ENCODE measurements at places on chromosomes 13 and 19.

DNA sequence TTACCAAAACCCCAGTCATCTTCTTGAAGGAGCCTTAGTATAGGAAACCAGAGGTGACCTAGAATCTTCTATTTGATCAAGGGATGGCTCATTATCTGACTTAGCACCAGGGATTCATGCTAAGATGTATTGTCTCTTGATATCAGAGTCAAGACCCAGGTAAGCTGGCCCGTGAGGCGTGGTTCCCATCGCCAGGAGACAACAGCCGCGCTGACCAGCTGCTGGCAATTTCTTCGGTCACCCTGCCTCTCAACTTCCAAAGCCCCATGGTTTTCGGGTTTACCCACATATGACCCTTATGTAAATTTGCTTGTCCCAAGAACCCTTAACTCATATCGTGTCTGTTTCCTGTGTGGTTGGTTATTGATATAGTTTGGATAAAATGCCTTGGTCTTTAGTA lies 77.7 kb upstream of the VSTM2B start:
- no peak for DNase-seq

DNA sequence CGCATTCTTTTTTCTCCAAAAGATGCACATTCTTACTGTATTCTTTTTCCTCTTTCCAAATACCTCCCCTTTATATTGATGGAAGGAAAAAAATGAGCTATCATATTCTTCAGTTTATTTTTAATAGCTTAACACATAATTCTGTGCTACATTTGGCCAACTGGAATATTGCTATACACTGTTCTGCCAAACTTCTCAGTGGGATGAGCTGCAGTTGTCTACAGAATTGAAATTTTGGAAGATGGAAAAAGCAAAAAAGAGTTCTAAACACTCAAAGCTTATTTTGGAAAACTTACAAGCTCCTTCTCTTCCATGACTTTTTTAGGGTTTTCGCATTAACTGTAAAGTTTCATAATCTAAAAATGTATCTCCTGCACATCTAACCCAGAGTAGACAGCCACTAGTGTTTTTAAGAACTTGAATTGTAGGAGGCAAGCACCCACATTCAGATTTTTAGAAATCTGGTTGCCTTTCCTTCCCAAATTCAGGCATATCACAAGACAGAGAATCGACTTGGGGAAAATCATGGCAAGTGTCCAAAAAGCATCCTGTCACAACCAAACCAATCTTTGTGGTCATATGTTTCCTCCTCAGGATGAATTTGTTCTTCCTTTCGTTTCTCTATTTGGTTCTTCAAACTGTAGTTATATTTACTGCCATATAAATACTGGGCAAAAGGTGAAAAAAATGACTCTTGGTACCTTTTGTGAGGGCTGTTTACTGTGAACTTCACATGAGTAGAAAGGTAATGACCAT lies 111.4 kb upstream of the FRY start:
- no peak for DNase-seq

GRCh38 chr19:50450369-50451222 lies 17.9 kb downstream of the MYBPC2 start:
- DNase-seq, result no peak

DNA sequence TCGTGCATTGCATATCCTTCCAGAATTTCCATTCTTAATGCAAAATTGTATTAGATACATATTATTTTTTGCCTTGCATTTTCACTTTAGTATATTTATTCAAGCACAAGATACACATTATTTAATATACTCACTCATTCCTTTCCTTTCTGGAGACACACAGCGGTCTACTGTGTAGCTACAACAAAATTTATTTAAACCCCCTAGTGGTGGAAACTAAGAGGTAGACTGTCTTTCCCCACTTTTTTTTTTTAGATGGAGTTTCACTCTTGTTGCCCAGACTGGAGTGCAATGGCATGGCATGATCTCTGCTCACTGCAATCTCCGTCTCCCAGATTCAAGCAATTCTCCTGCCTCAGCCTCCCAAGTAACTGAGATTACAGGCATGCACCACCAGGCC lies 2040.3 kb upstream of the PCDH20 start:
- no peak for DNase-seq

GRCh38 chr13:46184277-46184699 lies 2.3 kb upstream of the LCP1 start:
- no peak for DNase-seq

DNA sequence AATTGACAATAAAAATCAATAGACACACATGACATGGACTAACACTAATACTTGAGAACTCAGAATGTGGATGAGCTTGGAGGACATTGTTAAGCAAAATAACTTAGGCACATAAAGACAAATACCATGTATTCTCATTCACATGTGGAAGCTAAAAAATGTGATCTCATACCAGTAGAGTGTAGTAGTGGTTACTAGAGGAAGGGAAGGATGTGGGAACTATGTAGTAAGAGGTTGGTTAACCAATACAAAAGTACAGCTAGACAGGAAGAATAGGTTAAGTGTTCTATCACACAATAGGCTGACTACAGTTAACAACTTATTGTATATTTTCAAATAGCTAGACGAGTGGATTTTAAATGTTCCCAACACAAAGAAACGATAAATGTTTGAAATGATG lies 415.8 kb upstream of the KLF12 start:
- peak; percentile 4 for DNase-seq

- DNase-seq, result no peak
Observed at GRCh38 chr13:57030671-57031070, 110.0 kb upstream of the PRR20A start.

- DNase-seq, result no peak
Observed at GRCh38 chr19:17999684-18000479, 8.1 kb upstream of the ARRDC2 start.

- no peak for DNase-seq
Observed at GRCh38 chr19:45172173-45172572, 5.9 kb downstream of the TRAPPC6A start.

- peak; percentile 95 for DNase-seq
Observed at GRCh38 chr13:110108348-110109139, 198.4 kb downstream of the COL4A1 start.

DNA sequence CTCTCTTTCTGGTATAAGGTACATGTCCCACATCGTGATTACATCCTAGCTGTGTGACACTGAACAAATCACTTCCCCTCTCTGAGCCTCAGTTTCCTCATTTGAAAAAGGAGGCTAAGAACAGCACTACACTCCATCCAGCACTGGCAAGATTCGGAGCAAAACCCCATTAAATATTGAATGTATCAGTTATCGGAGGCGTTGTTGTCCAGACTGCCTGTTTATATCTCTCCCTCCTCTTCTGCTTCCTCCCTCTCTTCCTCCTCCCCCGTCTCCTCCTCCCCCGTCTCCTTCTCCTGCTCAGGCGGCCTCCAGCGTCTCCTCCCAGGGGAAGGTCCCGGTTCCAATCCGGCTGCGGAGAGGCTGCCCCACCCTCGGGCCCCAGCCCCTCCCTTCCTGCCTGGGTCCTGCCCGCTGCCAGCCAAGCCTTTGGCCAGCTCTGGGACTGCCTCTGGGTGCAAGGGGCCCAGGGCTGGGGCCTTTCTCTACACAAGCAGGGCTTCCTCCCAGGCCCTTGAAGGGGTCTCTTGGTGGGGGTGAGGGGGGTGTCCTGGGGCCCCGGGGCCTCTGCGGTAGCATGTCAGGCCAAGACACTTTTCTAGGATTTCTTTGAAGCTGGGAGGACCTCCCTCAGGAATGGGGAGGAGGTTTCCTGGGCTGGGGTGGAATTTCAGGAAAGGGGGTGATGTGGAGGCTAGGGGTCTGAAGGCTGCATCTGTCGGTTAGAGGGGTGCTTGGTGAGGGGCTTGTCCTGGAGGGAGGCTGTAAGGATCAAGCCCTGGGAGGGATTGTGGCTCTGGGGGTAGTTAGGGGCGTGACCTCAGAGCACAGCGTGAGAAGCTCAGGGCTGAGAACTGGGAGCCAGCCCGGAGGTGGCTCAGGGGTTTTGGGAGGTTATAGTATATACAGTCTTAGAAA lies 1.9 kb downstream of the RRAS start:
- DNase-seq, result peak; percentile 94

- DNase-seq, result no peak
Observed at GRCh38 chr19:47141695-47142094, 11.1 kb downstream of the SAE1 start.

DNA sequence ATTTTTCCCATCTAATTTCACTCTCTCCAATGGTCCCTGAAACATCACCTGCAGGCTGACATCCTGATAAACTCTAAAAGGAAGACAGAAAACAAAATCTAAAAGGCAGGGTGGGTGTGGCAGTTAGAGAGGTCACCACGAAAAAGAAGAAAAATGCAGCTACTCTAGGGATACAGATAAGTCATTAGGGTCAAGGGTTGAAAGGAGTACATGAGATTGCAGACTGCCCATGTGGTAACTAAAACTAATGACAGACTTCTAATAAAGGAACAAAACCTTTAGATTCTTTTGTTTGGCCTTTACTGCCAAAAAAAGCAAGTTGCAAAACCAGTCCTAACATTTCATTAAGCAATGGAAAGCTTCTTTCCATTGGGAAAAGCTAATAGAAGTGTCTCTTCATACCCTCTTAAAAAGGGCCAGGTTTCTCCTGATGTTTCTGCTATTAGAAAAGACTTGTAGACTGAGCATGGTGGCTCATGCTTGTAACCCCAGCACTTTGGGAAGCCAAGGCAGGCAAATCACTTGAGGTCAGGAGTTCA lies 31.0 kb downstream of the THSD1 start:
- no peak for DNase-seq

GRCh38 chr19:49779731-49780555 lies 13.1 kb downstream of the AP2A1 start:
- no peak for DNase-seq

DNA sequence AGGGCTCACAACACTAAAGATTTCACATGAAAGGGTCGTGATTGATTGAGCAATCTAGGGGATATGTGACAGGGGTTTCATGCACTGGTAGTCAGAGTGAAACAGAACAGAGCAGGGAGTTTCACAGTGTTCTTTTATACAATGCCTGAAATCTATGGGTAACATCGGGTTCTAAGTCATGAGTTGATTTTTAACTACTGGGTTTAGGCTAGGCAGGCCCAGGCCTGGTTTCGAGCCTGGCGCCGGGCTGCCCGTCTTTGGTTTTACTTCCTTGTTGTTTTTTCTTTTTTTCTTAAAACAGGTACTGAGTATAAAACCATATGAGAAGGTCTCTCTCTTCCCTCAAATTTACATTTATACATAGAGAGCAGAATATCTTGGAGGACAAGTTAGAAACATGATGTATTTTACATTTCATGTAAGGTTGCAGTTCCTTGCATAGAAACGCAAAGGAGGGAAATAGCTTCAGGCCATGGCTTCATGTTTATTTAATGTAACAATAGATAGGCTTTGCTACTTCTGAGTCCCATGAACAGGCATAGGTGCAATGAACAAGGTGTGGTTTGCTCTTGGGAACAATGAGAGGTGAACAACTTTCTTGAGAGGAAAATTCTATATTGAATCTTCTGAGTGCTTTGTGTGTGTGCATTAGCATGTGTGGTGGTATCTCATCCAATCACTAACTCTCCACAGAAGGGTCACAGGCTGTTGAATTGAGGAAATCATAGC lies 128.9 kb upstream of the RXFP2 start:
- DNase-seq, result no peak

GRCh38 chr19:55086730-55087541 lies 11.3 kb downstream of the EPS8L1 start:
- DNase-seq, result peak; percentile 99

DNA sequence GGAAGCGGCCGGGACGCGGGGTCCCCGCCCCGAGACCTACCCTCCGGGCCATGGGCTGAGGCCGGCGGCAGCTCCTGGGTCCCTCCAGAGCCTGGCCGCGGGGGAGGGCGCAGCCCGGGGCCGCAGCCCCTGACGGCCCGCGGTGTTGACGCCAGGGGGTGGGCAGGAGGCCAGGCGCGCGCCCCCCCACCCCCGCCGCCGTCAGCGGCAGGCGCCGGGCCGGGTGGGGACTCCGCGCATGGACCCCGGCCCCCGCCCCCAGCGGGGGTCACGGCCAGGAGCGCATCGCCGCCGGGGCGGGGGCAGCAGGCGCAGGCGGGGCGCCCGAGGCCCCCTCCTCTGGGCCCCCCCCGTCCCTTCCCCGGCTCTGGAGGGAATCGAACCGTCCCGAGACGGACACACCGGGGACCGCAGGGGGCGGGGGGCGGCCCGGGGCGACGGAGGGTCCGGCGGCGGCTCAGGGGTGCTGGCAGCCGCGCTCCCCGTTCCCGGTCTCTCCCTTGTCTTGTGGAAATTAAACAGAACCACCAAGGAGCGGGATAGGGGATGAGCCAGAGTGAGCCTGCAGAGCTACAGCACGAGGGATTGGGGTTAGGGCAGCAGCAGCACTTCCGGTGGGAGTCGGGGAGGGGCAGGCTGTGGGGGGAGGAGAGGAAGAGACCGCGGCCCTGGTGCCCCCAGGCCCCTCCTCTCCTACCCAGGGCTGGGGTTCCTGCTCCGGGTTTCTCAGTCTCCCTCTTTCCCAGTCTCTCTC lies at the start of gene MEIS3:
Gene MEIS3 (minus strand): TSS at position 498 of the 754 bp plus-strand sequence. CDS start 446 bp downstream, at position 52.
- peak; percentile 69 for DNase-seq

DNA sequence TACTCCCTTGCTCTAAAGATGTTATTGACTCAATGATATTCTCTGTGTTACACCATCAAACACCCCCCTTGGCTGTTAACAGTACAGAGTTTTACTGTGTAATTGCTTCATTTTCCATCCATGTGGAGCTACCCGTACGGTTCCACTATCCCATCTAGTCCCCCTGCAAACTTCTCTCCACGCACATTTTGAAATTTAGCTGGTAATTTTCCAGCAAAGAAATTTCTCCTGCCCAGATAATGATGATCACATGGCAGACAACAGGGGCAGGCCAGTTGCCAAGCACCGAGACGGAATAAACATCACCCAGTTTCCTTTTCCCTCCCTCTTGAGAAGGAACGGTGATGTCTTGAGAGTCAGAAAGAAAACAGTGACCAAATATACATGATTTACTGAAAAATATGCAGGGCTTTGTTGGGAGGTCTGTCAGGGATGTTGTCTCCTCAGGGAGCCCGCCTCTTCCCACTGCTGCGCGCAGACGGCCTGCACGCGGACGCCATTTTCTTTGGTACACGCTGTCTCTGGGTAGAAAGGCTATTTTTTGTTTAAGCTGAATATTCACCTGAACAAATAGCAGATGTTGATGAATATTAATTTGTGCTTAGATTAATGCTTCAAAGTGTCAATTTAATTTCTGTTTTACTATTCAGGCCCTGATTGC lies 109.9 kb downstream of the OLFM4 start:
- DNase-seq, result peak; percentile 37

DNA sequence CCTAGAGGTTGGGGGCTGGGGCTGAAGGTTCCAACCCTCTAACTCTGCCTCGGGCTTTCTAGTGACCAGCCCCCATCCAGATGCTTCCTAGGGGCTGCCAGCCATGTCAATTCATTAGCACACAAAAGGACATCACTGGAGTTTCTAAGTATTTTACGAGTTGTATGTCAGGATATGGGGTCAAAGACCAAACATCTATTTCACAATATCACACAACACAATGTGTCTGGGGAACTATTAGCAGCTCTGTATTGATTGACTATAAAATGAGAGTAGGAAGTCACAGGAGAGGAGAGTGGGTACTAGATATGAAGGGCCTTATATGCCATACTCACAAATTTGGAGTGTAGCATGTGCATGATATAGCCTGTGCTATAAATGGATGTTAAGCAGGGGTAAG lies 42.1 kb downstream of the LPAR6 start:
- no peak for DNase-seq

- DNase-seq, result peak; percentile 61
Observed at GRCh38 chr19:54188215-54188871, 1.0 kb downstream of the MBOAT7 start.

All from GM03348 (cell line).